MG63 (cell line): ENCODE measurements at places on chromosomes 1 and 21. TPM values are rescaled to one million over a fixed set of nuclear protein-coding genes. Genes with fewer than 3 reads are reported as not detected.

The GBP6 gene
- not detected in 2 replicates for total RNA-seq

The TCP10L gene
- total RNA-seq: 0.69 TPM in 1 of 2 replicates, not detected in the other

The GSTM1 gene
- total RNA-seq: 67.7 and 86.1 TPM in 2 replicates

The GPR37L1 gene
- total RNA-seq: not detected in 2 replicates

The CYP2J2 gene
- total RNA-seq: not detected in 2 replicates
